CD8-positive, alpha-beta T cell (primary cell): ENCODE measurements at places on chromosomes 6 and 20. TPM values are rescaled to one million over a fixed set of nuclear protein-coding genes. Genes with fewer than 3 reads are reported as not detected.

The DPM1 gene
- 54.1 TPM for total RNA-seq

DNA sequence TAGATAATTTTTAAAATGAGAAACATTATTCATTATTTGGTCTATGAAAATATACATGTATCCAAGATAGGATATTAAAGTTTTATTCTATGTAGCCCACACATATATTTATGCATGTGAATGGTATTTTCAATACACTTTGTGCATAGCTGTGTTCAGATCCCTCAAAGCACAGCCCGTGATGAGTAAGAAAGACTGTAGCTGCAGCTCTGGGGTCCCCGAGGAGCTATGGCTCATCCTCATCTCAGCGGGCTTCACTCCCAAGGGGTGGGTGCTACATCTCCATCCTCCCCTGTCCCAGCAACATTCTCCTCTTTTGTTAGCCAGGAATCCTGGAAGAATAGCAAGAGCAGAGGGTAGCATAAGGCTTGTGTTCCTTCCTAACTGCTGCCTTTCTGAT, 130.8 kb downstream of the SAMD5 start:
- no peak for DNase-seq

DNA sequence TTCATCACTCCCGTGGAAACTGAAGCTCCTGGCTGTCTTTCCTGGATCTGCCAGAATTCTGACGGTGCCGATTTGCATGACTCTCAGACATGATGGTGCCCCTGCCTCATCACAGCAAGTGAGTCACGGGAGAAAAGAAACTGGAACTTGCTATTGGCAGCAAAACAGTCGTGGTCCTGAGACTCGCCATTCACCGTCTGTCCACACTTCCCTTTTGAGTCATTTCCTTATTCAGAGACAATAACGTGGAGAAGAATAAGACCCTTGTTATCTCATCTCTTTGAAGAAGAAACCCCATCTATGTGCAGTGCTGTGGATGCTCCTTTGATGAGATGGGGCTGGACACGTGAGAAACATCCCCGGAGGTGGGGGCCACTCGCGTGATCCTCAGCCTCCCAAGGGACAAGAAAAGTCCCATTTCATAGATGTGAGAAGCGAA, 4.2 kb downstream of the GPR31 start:
- no peak for DNase-seq

DNA sequence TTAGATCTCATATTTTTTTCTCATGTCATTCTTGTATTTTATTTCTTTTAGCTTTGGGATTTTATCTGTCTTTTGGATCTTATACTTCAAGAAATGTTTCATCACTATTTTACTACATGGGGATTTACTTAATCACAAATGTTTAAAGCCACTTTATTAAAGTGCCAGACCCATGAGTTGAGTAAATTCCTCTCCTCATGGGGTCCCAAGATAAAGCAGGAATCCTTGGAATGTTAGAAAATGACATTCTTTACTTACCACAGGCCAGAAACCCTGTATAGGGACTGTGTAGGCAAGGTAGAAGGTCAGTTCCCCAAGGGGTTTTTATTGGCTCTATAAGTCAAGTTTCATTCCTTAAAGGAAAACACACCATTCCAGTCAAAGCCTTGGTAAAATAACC, 28.4 kb upstream of the OR2J2 start:
- DNase-seq = no peak

DNA sequence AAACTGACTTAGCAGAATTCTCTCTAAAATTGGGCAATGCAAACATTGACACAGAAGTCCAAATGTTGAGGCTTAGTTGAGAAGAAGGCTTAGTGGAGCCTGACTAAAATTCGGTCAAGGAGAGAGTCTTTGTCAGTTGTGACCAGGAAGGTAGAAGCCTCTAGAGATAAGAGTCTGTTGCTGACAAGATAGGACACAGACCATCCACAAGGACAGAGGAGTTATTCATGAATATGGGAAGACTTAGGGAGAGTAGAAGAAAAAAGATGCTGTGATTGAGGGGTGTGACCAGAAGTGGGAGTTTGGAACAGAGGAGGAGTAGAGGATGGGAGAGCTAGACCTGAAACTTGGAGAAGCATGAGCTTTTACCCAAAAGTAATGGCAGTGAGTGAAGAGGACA, 7.2 kb upstream of the FAXC start:
- no peak for DNase-seq

GRCh38 chr6:45535933-45536332, 158.2 kb upstream of the SUPT3H start:
- DNase-seq = no peak

GRCh38 chr6:50410579-50410978, 302.7 kb upstream of the TFAP2D start:
- DNase-seq = no peak

GRCh38 chr20:10309326-10309725, 90.7 kb downstream of the SNAP25 start:
- no peak for DNase-seq
